ENCODE measurements at places on chromosomes 4 and X. TPM values are rescaled to one million over a fixed set of nuclear protein-coding genes. Genes with fewer than 3 reads are reported as not detected.

Gene TMEM35A
- total RNA-seq, result 1.1 TPM

- no peak for DNase-seq
These were observed 2.9 kb upstream of the CXCL1 start for GRCh38 chr4:73866246-73866645.

DNA sequence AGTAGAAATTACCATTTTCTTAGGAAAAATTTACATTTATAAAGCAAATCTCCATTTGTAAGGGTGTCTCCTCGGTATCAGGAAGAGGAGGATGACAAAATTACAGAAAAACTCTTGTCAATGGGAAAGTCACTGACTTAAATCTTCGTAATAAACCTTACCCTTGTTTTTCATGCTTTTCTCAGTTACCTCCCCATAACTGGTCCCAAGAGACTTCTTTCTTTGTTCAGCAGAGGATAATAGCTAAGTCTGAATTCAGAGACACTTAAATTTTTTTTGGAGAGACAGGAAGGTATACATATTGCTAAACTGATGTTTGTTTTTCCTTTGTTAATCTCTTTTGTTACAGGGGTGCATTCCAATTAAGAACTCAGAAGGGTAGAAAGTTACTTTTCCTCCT is 125.5 kb upstream of the JADE1 start:
- no peak for DNase-seq

DNA sequence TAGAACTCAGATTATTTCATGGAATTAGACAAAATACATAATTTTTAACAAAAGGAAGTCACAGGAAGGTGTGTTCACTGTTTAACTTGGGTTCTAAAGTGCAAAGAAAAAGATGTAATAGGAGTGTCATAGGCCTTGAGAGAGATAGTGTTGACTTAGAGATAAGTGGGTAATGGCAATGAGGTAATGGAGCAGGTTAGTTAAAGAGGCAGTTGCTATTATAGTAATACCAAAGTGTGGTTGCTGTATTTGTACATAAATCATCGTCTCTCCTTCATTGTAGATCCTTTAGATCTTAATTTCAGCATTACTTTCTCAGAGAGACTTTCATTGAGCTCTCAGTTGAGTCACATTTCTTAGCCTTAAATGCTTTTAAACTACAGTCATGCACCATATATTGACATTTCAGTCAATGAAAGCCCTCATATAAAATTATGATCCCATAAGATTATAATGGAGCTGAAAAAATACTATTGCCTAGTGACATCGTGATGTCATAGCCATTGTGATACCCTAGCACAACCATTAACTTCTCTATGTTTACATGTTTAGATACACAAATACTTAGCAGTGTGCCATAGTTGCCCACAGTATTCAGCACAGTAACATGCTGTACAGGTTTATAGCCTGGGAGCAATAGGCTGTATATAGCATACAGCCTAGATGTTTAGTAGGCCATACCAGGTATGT is 245.4 kb downstream of the ADGRL3 start:
- no peak for DNase-seq

DNA sequence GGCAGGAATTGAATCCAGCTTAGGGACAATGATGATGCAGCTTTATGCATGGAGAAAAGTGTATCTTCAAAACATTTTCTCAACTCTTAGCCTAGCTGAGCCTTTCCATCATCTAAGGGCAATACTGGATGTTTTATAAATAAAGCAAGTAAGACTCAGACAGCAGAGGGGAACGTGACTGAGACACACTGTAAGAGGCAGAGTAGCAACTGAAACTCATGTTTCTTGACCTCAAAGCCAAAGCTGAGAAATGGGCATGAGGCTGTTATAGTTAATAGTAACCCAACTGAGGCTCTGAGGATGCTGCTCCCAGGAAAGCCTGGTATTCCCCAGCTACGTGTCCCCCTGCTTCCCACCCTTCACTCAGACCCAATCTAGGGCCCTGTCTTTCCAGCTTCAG is 44.6 kb downstream of the ARHGEF9 start:
- no peak for DNase-seq
